ENCODE measurements at places on chromosomes 7 and 10. TPM values are rescaled to one million over a fixed set of nuclear protein-coding genes. Genes with fewer than 3 reads are reported as not detected.

Gene ZNF488
- under 0.01 TPM for total RNA-seq

Gene HOGA1
- 0.32 TPM for total RNA-seq

Gene WASL
- total RNA-seq = 11.3 TPM

Gene LRGUK
- total RNA-seq = under 0.01 TPM

Gene AKR1B15
- not detected for total RNA-seq

Gene VWDE
- total RNA-seq = 0.30 TPM

Gene VWA2
- not detected for total RNA-seq

Gene EBLN1
- not detected for total RNA-seq

Gene PRSS2
- total RNA-seq = not detected

Gene SPDYE16
- not detected for total RNA-seq

Gene PROSER2
- 0.92 TPM for total RNA-seq

Gene PLXDC2
- total RNA-seq = 19.0 TPM

Gene MEIG1
- not detected for total RNA-seq

Gene HKDC1
- total RNA-seq = 0.59 TPM

Gene FAM25G
- not detected for total RNA-seq

Gene SLC26A5
- not detected for total RNA-seq

Gene OR2A42
- total RNA-seq = under 0.01 TPM

Gene RNF133
- 0.74 TPM for total RNA-seq

Gene STK31
- total RNA-seq = not detected

Gene EVX1
- total RNA-seq = not detected

Gene ECHDC3
- total RNA-seq = 3.9 TPM

Gene PEX1
- 19.3 TPM for total RNA-seq

Gene C10orf53
- not detected for total RNA-seq

Gene AKR1C4
- not detected for total RNA-seq

Gene TET1
- total RNA-seq = 4.7 TPM

Gene NAT16
- not detected for total RNA-seq

Gene LRIT1
- total RNA-seq = not detected

Gene AKR1B1
- total RNA-seq = 58.2 TPM

Gene ST8SIA6
- total RNA-seq = 0.14 TPM

Gene EDRF1
- 29.9 TPM for total RNA-seq

Gene UTF1
- total RNA-seq = not detected

Gene CPA4
- 113 TPM for total RNA-seq

Gene EGFR
- 60.3 TPM for total RNA-seq

Gene TMEM225B
- 0.89 TPM for total RNA-seq
